NCI-H526 (cell line): ENCODE measurements at places on chromosomes 4 and X.

DNA sequence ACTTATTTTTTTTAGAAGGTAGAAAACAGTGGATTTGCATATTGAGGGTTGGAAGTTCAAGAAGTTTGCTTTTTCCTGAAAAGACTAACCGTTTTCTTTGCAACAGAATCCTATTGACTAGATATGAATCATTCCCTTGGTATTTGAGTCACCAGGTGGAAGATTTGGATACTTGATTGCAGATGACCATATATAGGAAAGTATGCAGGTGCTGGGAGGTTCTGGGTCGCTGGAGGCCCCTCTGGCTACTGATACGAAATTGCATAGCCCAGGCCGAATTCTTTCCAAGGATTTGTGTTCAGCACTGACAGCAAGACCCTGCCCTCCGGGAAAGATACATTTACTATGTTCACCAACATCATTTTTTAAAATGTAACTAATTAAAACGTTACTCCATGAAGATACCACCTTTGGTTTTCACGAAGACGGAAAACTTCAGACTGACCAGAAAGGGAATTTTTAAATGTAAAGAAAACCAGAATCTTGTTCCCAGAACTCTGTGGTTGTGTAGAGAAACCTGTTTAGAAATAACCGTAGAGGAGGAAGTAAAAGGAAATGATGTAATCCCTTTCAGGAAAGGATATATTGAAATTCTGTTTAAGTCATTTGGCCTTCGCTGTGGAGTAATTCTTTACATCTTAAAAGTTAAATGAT, 946 bp downstream of the ANXA3 start:
- peak; percentile 72 for DNase-seq

- no peak for DNase-seq
Observed at GRCh38 chr4:80608281-80608980, 272.9 kb downstream of the CFAP299 start.

DNA sequence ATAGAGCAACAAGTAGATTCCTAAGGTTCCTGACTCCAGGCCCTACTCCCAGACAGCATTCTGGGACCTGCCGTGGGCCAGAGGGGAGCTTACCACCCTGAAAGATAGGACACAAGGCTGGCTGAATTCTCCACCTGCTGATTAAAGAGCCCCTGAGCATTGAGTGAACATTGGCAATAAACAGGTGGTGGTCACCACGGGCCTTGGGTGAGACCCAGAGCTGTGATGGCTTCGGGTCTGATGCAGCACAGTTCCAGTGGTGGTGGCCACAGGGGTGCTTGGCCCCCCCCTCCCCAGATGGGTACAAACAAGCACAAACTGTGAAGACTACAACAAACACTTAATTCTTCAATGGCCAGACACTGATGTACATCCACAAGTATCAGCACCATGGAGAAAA, 444.6 kb downstream of the GASK1B start:
- no peak for DNase-seq

GRCh38 chrX:115602729-115603389, 41.9 kb downstream of the PLS3 start:
- no peak for DNase-seq

DNA sequence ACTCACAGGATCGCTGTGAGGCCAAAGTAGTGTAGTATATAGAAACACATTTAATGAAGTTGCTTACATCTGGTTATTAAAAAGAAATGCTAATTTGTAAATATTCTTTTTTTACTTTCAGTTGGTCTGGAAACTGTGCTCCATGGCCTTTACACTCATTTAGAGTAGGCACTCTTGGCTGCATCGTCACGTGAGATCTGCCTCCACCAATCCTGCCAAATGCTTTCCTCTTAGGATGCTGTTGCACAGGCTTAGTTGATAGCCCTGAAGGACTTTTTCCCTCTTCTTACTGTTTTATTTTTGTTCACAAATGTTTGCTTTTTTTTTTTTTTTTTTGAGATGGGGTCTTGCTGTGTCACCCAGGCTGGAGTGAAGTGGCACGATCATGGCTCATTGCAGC, 6.3 kb downstream of the CPE start:
- DNase-seq: no peak

DNA sequence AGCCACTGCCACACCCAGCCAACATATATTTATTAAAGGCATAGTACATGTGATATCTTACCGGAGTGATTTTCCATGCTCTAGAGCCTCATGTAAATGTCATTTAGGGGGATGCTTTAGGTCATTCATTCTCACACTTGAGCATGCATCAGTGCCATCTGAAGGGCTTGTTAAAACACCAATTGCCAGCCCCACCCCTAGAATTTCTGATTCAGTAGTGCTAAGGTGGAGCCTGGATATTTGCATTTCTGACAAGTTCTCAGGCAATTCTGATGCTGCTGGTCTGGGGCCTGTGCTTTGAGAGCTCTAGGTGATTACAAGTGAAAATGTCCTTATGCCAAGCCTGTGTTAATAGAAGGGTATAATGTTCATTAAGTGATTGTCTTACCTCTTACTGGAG, 107.7 kb downstream of the PHEX start:
- DNase-seq: peak; percentile 88

- DNase-seq: no peak
Observed at GRCh38 chr4:158496030-158496741, 25.5 kb upstream of the RXFP1 start.

GRCh38 chrX:130826249-130826648, 76.8 kb downstream of the ENOX2 start:
- no peak for DNase-seq

- no peak for DNase-seq
Observed at GRCh38 chrX:24283127-24283794, 30.6 kb downstream of the SUPT20HL2 start.

- no peak for DNase-seq
Observed at GRCh38 chr4:112898357-112899141, 150.9 kb upstream of the ANK2 start.

GRCh38 chr4:120003193-120003592, 63.5 kb downstream of the MAD2L1 start:
- DNase-seq: no peak

GRCh38 chrX:139581068-139581467, 50.5 kb downstream of the F9 start:
- no peak for DNase-seq

DNA sequence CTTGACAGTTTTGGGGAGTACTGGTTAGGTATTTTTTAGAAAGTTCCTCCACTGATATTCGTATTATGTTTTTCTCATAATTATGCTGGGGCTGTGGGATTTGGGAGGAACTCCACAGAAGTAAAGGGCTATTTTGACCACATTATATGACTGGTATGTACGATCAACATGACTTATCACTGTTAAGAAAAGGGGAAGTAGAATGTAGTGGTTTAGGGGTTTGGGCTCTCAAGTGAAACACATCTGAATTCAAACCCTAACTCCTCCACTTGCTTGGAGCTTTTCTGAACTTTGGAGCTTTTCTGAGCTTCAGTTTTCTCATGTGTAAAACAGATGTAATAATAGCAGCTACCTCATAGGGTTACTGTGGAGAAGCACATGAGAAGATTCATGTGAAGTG, 96.4 kb upstream of the C1GALT1C1 start:
- no peak for DNase-seq

DNA sequence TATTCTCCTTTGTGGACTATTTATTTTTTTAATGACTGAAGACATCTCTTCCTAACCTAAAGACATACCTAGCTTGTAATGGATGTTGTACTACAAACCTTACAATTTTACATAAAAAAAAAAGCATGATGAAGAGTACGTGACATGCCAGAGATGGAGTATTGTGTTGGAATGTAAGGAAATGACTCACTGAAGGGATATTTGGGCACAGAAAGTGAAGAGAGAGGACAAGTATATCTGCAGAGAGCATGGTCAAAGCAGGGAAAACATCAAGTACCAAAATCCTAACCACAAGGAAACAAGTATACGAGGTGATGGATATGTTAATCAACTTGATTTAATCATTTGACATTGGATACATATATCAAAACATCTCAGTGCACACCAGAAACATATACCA, 1051.4 kb upstream of the PRKX start:
- no peak for DNase-seq

GRCh38 chr4:184513802-184514120, 39.4 kb upstream of the IRF2 start:
- no peak for DNase-seq

- no peak for DNase-seq
Observed at GRCh38 chrX:1591863-1592469, 562 bp downstream of the AKAP17A start.

GRCh38 chr4:1901127-1901526, 29.9 kb downstream of the NSD2 start:
- DNase-seq: no peak

DNA sequence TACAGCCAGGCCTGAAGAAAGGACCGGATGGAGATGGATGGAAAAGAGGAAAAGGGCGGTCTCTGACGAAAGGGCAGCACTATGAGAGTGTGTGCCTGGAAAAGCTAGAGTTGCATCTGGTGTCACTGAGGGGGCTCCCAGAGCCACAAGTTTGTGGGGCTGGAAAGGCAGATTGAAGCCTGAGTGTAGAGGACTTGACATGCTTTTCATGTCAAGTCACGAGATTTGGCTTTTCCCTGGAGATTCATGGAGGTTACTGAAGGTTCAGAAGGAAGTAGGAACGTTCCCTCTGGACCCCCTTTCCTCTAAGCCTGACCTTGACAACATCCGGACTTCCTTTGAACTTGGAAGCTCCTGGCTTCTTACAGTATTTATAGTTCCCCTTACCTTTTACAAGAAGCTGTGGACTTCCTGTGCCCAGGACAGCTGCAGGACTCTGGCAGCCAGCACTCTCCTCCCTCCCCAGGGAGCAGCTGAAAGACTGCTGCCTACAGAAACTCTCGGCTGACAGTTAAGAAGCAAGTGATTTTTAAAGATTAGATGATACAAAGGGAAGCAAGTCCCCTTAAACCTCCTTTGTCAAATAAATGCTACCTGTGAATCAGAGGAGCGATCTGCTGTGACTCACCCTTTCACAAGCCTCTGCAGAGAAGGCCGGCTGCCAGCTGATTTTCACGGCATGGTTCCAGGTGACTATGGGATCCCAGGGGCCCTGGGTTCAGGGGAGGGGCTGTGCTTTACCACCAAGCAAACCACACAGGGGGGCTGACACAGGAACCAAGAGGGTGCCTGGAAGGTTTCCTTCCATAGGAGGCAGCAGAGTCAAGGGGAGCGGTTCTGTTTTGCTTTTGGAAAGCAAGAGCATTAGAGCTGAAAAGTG, 72.9 kb upstream of the STIM2 start:
- no peak for DNase-seq

DNA sequence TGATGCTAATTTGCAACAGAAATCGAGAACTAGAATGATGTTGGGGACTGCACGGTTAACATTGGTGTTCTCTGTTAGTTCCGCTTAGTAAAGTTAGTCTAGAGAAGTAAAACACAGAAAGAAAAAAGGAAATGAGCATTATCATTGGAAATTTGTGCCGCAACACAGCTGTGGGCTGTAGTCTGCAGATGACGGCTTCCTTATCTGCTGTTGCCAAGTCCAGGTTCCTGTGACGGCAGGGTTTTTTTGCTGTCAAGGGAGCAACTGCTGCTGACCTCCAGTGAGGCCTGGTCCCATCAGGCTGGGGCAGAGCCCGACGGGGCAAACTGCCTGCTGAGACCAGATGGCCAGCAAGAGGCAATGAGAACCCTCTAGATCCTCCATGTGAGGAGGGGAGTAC, 38.9 kb upstream of the PHEX start:
- DNase-seq: no peak

- no peak for DNase-seq
Observed at GRCh38 chrX:118508635-118509034, 13.0 kb downstream of the DOCK11 start.

DNA sequence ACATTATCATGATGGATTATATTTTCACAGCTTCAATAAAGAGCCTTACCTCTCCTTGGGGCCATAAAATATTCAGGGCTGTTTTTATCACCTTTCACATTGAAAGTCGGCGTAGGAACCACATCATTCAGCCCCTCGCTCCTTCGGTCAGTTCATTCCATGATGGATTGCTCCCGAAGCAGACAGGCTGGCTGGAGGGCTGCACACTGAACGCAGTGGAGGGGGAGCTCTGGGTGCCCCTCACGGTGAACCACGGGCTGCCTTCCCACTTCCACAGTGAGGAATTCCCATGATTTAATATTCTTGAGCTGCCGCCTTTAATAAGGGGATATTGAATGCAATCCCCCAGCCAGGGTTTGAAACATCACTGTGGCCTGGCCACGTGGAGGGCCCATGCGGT, 16.0 kb downstream of the PPP2R2C start:
- no peak for DNase-seq

- DNase-seq: no peak
Observed at GRCh38 chr4:72119946-72120345, 88.1 kb downstream of the NPFFR2 start.

DNA sequence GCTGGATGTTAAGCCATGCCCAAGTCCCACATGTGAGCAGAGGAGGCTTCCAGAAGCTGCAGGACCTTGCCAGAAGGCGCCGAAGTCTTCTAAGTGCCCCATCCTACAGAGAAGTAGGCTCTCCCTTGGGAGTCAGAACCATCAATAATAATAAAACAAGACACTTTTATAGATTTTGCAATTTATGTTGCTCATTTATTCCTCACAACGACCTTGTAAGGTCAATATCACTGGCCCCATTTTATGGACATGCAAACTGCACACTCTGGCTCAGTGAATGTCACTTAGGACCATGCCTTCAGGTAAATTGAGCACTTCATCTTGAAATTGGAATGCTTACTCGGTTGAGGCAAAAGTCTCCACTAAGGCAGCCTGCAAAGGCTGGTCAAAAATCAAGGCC, 170.4 kb downstream of the BCOR start:
- DNase-seq: no peak

DNA sequence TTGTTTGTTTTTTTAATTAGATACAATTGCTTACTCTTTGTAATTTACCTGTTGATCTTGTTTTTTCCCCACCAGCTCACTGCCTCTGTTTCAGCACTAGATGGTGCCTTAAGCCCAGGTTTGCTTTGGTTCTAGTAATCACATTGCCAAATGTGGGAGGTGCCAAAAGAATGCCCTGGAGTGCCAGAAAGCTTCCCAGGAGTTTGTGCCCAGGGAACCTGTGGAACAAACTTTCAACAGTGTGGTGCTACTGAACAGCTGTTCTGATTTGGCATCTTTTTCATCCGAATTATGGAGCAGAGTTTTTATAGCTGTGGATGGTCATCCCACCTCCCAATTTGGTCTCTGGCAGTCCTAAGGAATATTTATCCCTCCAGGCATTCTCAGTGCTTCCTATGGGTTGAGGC, 1000.7 kb downstream of the STIM2 start:
- DNase-seq: no peak

DNA sequence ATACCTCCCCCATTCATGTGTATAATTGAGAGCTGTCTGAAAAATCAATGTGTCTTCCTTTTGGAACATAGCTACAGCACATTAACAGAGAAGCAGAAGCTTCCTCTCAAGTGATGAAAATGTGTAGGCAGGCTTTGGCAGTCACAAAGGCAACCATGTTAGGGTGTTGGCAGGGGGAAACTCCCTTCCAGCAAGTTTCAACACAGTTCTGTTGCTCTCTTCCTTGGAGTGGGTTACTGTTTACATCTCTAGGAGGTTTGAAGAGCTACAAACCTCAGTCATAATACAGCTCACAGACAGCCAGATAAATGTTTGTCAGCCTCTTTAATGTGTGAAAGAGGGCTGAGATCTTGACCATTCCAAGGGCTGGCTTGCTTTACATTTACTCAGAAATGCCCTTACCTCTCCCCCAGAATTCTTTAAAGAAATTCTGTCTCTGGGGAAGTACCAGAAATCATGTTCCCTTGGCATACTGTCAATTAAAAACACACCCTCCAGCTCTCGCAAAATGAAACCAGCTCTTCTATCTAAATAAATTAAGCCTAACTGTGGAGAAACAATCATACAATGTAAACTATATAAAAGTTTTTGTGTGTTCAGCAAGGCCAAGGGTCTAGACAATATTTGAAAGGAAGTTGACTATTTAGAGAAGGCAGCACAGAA, 18.9 kb downstream of the ZBTB33 start:
- no peak for DNase-seq
